RWPE1 (cell line): ENCODE measurements at places on chromosomes 13 and 19.
A peak's percentile ranks its signal among the peaks of the same experiment; 100 is the strongest.

DNA sequence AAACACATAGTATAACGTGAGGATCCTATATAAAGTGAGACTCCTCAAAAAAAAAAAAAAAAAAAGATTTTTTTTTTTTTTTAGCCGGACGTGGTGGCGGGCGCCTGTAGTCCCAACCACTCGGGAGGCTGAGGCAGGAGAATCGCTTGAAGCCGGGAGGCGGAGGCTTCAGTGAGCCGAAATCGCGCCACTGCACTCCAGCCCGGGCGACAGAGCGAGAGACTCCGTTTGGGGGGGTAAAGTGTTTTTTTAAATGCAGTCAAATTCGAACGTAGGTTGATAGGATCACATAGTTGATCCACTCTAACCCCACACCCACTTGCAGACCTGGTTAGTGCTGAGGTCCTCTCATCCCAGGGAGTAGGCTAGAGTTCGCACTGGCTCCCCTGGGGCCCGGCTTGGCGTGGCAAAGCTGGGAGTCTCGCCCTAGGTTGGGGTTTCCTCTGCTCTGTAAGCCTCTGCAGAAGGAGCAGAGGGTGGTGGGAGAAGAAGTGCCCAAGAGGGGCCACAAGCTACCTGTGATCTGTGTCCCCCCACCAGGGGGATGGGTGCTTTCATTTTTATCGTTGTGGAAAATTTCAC, 6.5 kb downstream of the RNF225 start:
- no peak for DNase-seq

DNA sequence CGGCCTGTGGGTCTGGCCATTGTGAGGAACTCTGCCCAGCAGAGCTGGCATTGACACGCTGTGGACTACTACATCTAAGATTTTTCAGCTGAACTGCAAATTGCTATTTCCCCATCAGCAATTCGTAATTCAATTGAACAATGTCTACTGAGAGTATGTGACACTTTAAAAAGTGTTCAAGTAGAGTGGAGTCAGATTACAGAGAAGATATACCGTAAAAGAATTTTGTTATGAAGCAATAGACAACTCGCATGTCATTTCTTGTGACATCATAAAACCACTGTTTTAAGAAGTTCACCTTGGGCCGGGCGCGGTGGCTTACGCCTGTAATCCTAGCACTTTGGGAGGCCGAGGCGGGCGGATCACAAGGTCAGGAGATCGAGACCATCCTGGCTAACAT, 32.5 kb upstream of the C1QTNF9 start:
- DNase-seq = no peak

- no peak for DNase-seq
These were observed 33.5 kb upstream of the SPRY2 start for GRCh38 chr13:80374444-80374843.

GRCh38 chr13:77836423-77836822, 82.2 kb downstream of the EDNRB start:
- DNase-seq = no peak

DNA sequence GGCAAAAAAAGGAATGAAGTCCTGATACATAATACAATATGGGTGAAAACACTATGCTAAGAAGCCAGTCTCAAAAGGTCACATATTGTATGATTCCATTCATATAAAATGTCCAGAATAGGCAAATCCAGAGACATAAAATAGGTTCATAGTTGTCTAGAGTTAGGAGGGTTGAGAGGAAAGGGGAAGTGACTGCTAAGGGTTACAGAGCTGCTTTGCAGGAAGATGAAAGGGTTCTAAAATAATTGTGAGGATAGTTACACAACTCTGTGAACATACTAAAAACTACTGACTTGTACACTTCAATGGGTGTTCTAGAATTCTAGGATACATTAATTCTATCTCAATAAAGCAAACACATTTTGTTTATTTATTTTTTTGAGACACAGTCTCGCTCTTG, 25.7 kb downstream of the CAB39L start:
- DNase-seq = no peak

DNA sequence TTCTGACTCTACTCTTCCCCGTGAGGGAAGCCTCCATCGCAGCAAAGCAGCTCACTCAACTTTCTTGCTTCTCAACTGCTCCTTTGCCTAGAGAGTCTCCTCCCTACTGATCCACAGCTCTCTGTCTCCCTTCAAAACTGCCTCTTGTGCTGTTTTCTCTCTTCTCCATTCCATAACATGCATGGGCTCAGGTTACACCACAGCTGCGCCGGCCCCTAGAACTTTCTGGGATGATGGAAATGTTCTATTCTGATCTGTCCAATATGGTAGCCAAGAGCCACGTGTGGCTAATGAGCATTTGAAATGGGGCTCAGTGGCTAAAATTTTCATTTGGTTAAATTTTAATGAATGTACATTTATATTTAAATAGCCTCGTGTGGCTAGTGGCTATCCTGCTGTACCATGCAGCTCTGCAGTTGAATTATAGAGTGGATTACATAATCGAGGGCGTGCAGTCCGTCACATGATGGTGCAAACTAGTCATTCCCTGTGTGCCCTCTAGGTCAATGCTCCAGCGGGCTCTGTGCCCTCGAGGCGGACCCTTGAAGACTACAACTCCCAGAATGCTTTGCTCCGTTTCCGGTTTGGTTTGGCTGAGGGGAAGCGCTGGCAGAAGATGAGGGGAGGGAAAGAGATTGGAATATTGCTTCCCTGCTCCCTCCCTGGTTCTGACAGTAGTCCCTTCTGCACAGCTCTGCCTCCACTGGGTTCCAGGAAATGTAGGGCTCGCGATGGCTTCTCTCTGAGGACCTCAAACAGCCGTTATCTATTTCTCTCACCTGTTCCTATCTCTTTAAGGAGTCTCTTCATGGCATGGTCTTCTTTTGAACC, 109.8 kb downstream of the CACNA1A start:
- DNase-seq = peak; percentile 47

DNA sequence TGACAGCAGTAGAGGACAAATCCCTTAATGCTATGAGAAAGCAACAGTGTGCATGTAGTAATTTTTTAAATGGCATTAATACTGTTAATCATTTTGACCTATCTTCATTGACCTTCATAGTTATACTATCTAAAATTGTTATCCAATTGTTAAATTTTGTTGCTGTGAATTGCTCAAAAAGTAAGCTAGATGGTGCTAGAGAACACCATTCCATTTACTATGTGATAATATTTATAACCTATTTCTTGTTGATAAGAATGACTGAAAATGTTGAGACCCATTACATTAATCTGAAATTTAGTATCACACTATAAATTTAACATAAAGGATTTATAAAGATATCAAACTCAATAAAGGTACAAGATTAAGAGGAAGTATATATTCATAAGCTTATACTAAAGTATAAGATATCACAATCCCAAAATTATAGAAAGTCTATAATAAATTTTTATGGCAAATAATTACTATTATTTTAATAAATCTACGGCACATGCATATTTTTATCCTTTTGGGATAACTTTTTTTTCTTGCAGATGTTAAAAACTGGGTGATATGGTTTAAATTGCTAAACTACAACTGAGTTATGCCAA, 1573.3 kb downstream of the PCDH9 start:
- DNase-seq = peak; percentile 2

GRCh38 chr13:48783695-48784230, 130.0 kb downstream of the CYSLTR2 start:
- DNase-seq = no peak
